Stimulated activated effector memory CD8-positive, alpha-beta T cell treated with anti-CD3 and anti-CD28 coated beads, Interleukin-12 subunit alpha, Interleukin-12 subunit beta, amount 100 ng/mL, for 72 hours (primary cell): ENCODE measurements at places on chromosomes 3 and 15.

GRCh38 chr15:100002086-100002620 lies 268.9 kb upstream of the LYSMD4 start:
- no peak for DNase-seq

- no peak for DNase-seq
These were observed 407.2 kb upstream of the LMCD1 start for GRCh38 chr3:8094415-8094814.

- DNase-seq, result no peak
These were observed 29.6 kb downstream of the DUT start for GRCh38 chr15:48360841-48361240.

DNA sequence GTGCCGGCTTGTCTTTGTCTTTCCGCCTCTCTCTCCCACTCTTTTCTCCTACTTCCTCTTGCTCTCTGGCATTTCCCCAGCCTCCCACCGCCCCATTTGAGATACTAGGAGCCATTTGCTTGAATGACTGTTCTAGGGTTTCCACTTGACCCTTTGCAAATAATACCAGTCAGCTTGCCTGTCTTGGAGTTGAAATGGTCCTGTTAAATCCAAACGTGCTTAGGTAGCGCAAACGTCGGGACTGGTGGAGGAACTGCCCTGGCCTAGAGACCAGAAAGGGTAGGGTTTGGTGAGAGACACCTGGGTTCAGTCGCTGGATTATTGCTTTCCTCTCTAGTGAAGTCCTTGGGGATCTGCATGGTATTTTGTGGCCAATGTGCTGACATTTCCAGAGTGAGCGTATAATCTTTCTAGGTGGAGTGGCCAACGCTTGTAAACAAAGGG lies 10.6 kb downstream of the ZIC1 start:
- DNase-seq, result no peak

- no peak for DNase-seq
These were observed 33.3 kb upstream of the CLASP2 start for GRCh38 chr3:33751336-33751735.

- DNase-seq, result no peak
These were observed 985 bp downstream of the VPS13C start for GRCh38 chr15:62059108-62059815.

DNA sequence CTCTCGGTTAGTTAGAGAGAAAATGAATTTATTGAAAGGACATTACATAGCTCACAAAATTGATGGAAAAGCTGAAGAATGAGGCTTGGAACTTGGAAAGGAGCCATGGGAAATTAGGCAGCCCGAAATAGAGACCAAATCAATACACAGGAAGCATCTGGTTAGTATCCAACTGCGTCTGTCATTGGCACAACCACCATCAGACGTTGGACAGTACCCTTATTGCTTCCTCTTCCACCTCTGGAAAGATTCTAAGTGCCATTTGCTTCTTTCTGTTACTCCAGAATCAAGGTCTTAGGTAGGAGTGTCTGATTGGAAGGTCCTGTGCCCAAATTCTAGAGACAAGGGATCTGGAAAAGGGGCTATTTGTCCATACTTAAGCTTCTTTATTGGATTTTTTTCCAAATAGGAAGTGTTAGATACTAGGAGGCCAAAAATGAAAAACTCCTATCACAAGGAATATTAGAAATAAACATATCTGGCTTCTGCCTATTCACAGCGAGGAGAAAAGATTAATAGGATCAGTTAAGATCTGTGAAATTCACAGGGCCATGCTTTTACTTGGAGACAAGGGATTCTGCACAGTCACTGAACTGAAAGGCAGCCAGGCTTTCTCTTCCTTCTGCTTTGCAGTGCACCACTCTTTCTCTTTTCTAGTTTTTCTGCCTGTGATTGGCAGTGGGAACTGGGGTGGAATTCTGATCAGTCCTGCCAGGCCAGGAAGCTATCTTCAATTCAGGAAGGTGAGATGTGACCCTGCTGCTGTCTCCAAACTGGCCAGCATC lies 10.7 kb upstream of the HACD2 start:
- no peak for DNase-seq

GRCh38 chr15:41334293-41335120 lies 1.8 kb downstream of the NUSAP1 start:
- DNase-seq, result no peak
